ENCODE measurements at places on chromosomes 1 and 21.
A peak's percentile ranks its signal among the peaks of the same experiment; 100 is the strongest.

DNA sequence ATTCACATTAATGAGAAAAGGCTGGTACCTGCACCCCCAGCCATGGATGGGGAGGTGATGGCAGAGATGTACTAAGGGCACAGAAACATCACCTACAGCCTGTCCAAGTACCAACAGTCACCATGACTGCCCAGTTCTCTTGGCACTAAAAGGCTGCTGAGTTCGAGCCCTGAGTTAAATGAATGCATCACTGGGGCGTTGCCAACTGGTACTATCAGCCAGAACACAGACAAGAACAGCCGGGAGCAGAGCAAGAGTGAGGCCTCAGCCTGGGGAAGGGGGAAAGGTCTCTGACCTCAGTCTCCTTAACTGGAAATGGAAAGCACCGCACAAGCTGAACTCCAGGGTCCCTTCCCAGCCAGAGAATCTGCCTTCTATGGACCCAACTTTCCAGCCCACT, 60.5 kb downstream of the GLIS1 start:
- DNase-seq, result no peak

- peak; percentile 67 for DNase-seq
Measured at GRCh38 chr1:174999936-175000696, at the start of gene CACYBP. CACYBP (plus strand) TSS chr1:174999947; CDS start chr1:175000181, 234 bp downstream.

DNA sequence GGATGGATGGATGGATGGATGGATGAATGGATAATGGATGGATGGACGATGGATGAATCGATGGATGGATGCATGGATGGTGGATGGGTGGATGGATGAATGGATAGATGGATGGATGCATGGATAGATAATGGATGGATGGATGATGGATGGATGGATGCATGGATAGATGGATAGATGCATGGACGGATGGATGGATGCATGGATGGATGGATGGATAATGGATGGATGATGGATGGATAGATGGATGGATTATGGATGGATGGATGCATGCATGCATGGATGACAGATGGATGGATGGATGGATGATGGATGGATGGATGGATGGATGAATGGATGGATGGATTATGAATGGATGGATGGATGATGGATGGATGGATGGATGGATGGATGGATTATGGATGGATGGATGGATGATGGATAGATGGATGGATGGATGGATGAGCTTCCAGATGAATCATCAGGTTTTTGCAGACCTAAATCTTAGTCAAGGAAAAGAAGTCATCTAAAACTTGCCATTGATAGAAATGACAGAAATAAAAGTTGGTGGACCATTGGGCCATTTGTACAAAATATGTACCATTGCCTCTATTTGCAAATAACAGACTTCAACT, 175.4 kb upstream of the KLHDC7A start:
- no peak for DNase-seq

GRCh38 chr1:113286156-113286555, 104.2 kb upstream of the MAGI3 start:
- no peak for DNase-seq

DNA sequence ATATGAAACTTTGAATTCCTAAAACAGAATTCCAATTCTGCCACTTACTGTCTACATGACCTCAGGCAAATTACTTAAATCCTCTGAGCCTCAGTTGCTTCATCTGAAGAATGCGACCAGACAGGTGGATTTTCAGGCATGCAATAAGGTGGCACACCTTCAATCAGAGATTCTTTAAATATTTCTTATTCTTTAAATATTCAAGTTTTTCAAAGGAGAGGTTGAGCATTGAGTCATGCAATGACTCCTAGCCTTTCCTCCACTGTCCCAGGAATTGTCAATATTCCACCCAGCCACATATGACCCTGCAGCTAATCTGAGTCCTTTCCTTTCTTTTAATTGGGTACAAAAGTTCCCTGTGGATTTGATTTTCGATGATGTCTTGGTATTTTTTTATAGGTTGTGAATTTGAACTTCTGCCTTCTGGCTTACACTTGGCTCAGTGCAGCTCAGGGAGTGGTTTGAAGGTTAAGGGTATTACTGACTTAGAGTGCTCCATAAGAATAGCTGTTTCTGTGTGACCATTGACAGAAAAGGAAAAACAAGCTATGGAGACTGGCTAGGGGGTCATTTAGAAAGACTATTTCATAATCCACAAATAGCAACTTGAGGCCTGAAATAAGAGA, 52.2 kb upstream of the PRDX6 start:
- DNase-seq, result no peak

All from hypothalamus (tissue), 51 donors.